Activated T-helper 1 cell treated with anti-CD3 and anti-CD28 coated beads, Interleukin-2, amount 50 U/mL, for 16 hours (primary cell): ENCODE measurements at places on chromosomes 1 and 21.

DNA sequence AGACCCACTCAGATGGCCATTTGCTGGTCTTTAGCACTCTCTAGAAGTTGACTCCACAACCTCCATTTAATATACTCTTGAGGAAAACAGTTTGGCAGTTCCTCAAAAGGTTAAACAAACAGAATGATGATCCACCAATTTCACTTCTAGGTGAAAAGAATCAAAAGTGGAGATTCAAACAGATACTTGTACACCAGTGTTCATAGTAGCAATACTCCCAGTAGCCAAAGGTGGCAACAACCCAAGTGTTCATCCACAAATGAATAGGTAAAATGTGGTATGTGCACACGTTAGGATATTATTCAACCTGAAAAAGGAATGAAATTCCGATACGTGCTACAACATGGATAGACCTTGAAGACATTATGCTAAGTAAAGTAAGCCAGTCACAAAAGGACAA, 6.3 kb downstream of the PRCC start:
- DNase-seq, result no peak

DNA sequence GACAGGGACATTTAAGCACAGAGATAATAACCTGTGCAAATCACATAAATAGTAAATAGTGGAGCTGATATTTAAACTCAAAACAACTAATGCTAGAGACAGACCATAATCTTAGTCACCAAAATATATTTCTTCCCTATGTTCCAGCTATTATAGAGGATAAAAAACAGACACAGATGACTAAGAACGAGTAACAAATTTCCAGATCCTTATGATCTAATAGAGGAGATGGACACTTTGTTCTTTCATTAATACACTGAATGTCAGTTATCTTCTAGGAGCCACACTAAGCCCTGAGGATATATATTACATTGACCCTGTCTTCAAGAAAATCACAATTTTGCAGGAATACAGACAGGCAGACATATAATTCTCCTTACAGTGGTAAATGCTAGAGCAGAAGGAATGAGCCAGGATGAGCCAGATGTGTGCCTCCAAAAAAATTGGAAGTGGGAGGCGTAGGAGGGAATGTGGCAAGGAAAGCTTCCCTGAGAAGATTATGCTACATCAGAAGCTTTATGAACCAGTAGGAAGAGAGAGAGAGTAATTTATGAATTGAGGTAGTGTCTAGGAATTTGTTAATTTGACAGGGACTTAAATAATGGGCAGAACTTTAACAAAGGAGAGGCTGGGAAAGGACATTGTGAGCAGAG, 395.4 kb upstream of the BEND5 start:
- DNase-seq, result no peak

DNA sequence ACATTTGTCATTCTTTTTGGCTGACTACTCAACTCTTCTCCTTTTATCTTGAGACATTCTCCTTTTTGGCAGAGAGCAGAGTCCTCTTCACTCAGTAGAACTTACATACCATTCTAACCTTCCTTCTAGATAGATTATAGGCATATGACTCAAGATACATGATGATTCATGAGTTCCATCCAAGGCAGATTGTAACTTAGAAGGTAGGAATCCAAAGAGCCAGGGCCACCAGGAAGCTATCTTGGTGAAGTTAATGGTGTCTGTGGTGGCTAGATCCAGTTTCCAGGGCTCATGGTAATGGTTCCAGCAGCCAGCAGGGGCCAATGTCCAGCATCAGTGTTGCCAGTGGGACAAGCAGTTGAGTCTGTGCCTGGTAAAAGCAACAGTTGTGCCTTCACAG, 76.1 kb upstream of the KIAA0040 start:
- DNase-seq, result no peak

- no peak for DNase-seq
Observed at GRCh38 chr1:156113282-156113950, 1.1 kb upstream of the LMNA start.

- DNase-seq, result no peak
Observed at GRCh38 chr1:10795276-10796021, 997 bp downstream of the CASZ1 start.

GRCh38 chr1:218783916-218784315, 389.8 kb upstream of the LYPLAL1 start:
- no peak for DNase-seq

DNA sequence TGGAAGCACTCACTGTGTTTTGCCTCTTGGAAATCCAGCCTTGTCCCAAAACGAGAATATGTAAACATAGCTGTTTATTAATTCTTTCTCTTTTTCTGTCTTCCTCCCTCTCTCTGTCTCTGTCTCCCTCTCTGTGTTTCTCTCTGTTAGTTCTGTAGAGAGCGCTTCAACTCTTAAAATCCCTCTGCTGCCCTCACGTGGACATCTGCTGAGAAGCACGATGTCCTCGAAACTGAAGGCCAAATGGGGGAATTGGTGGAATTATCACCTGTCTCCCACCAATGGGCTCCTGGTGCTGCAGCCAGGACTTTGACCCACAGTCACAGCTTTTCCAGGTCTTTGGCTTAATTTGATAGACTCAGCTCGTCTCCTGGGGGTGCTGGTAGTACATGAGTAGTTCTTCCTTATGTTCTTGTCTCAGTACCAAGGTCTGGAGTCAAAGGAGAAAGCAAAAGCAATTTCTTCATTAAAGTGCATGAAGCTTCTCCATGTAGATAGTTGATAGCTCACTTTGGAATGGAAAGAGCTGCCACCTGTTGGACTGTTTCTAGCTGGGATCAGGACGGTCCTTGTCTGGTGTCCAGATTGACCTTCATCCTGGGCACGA, 5.5 kb upstream of the GBP6 start:
- DNase-seq, result peak; percentile 63

- no peak for DNase-seq
Observed at GRCh38 chr1:3119725-3120124, 50.7 kb downstream of the PRDM16 start.

GRCh38 chr1:106756752-106757151, 299.7 kb upstream of the PRMT6 start:
- no peak for DNase-seq
